ENCODE measurements at places on chromosomes 7 and 10.

DNA sequence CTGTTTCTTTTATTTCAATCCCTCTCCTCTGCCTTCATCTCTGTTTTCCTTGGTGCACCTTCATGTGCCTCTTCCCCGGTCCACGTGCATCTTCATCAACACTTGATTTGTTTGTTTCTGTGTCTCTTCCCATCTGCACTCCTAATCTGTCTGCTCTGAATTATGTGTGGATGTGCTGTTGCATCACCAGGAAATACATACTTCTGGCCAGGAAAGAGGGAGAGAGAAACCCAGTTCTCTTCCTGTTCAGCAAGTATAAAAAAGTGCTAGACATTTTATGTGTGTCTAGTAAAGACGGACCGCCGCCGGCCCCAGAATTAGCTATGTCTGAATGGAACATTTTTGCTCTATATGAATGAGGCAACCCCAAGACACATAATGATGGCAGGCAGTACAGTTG, 93.8 kb downstream of the CALD1 start:
- no peak for DNase-seq

- peak; percentile 45 for DNase-seq
Observed at GRCh38 chr7:43260980-43261878, 148.8 kb downstream of the HECW1 start.

DNA sequence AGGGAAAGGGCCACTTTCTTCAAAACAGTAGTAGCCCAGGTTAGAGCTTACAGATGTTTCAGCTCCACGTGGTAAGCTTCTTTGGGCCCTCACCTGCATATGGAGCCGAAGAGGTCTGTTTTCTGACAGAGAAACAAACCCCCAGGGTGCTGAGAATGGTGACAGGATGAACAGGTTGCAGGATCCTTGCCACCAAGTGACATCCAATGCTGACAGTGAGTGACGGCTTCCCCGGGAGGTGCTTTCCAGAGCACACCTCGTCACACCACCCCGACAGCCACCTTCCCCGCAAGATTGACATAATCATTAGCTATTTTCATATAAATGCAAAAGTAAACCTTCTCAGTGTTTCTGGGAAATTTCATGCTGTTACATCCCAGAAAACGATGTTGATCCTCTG, 109.3 kb upstream of the BTBD16 start:
- no peak for DNase-seq

DNA sequence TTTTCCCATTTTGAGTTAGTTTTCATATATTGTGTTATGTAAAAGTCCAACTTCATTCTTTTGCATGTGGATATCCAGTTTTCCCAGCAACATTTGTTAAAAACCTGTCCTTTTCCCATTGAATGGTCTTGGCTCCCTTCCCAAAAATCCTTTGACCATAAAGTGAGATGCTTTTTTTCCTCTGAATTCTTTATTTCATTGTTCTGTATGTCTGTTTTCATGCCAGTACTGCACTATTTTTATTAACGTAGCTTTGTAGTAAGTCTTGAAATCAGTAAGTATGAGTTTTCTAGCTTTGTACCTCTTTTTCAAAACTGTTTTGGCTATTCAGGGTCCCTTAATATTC, 20.0 kb downstream of the C1GALT1 start:
- DNase-seq: no peak

GRCh38 chr10:110918269-110918642, 724 bp downstream of the BBIP1 start:
- peak; percentile 57 for DNase-seq

DNA sequence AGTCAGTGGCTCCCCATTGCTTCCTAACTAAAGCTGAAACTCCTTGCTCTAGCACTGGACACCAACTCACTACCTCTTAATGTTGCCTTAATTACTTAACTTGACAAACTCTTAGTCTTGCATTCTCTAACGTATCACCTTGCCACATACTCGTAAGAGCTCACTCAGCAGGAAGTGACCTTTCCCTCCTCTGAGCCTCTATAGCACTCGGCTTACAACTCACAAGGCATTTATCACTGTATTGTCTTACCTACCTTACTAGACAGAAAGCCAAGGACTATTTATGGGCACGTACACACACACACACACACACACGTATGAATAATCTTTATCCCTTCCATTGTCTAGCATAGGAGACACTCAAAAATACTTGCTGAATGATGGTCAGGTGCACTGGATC, 21.2 kb downstream of the CEP41 start:
- no peak for DNase-seq

DNA sequence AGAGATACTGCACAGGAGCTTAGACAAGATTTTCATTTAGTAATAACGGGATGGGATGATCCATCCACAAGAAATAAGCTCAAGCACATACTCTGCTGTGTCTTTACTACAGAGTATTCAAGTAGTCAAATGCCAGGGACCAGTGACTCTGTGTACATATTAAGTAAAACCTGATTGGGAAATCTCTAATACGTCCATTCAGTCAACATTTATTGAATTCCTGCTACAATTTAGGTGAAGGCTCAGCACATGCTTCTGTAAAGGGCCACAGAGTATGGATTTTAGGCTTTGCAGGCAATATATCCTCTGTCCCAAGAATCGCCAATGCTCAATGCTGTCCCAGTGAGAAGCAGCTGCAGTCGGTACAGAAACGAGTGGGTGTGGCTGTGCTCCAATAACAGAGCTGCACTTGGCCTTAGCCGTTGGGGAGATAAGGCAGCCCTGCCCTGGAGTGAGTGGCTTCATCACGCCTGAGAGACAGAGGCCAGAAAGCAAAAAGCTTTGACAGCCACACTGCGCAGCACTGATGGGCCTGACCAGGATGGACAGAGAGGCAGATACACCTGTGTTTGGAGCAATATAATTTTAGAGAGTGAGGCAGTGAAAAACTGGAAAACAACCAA, 186.8 kb downstream of the PARD3 start:
- DNase-seq: no peak

DNA sequence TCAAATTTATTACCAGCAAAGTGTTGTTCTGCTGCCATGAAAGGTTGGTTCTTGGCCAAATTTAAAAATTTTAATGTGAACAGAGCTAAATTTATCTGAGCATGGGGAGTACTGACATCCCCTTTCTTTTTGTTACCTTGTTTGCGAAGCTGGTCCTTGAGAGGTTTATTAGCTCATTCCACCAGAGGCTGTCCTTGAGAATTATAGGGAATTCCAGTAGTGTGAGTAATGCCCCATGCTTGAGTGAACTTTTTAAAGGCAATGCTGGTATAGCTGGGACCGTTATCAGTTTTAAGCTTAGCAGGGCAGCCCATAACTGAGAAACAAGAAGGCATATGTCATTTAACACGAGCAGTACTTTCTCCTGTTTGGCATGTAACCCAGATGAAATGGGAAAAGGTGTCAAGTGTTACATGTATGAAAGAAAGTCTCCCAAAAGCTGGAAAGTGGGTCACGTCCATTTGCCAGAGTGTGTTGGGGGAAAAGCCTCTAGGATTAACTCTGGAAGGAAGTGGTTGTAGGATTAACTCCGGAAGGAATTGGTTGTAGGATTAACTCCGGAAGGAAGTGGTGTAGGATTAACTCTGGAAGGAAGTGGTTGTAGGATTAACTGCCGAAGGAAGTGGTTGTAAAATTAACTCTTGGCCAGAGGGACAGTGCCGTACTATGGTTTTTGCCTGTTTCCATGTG, 37.3 kb upstream of the AKR1C2 start:
- no peak for DNase-seq

DNA sequence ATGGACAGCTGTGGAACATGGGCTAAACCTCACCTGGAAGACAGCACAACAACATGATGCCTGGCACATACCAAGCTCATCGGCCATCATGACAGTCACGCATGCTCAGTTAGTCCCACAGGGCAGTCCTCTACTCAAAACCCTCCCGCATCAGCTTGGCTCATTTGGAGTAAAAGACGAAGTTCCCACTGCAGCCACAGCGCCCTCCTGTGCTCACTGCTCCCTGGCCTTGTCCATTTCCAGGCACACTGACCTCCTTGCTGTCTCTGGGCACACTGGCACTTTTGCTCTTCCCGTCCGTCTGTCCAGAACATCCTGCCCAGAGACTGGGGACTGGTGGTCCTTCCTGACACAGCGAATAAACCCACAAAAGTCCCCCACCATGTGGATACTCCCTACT, 66.2 kb downstream of the LARP4B start:
- no peak for DNase-seq

GRCh38 chr7:73830681-73831583, at the start of gene CLDN4:
CLDN4 (plus strand) TSS chr7:73830996; CDS start chr7:73831202, 206 bp downstream.
- no peak for DNase-seq

GRCh38 chr7:137873979-137874777, 27.4 kb upstream of the DGKI start:
- no peak for DNase-seq

DNA sequence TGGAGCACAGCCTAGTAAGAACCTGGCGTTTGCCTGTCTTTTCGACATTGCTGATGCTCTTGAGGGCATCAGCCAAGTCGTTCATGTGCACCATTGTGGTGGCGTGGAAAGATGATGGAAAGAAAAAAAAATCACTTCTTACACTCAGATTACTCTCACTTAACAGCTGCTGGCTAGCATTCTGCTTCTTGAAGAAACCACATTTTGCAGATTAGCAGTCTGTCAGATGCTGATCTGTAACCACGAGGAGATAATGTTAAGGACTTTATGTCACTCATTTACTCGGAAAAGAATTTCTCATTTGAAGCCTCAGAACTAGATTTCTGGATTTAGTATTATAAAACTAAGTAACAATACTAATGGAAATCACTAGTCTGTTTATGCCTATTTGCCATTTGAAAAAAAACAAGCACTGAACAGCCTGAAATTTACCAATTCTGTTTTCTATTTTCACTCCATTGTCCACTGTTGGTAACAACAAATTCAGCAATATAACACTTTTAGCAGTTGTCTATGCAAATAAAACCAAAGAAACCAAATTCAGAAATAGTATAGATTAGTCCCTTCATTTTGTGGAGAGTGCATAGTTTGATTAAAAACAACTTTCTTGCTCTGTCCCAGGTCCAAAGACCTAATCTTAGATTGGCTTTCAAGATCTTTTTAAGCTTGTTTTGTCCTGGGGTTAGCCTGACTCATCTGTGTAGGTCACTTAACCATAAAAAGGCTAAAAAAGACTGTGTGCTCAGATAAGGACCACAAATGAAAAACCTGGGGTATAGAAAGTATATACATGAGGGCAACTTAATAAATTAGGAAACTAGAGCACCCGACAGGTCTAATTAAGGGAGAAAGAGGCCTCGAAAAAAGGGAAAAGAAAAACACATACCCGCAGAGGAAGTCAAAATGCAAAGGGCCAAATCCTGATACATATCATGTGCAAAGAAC, 67.5 kb downstream of the NT5C2 start:
- DNase-seq: no peak

- DNase-seq: no peak
Observed at GRCh38 chr7:69564454-69565417, 33.5 kb upstream of the AUTS2 start.

GRCh38 chr10:98852686-98853085, 383.0 kb downstream of the HPSE2 start:
- DNase-seq: no peak

DNA sequence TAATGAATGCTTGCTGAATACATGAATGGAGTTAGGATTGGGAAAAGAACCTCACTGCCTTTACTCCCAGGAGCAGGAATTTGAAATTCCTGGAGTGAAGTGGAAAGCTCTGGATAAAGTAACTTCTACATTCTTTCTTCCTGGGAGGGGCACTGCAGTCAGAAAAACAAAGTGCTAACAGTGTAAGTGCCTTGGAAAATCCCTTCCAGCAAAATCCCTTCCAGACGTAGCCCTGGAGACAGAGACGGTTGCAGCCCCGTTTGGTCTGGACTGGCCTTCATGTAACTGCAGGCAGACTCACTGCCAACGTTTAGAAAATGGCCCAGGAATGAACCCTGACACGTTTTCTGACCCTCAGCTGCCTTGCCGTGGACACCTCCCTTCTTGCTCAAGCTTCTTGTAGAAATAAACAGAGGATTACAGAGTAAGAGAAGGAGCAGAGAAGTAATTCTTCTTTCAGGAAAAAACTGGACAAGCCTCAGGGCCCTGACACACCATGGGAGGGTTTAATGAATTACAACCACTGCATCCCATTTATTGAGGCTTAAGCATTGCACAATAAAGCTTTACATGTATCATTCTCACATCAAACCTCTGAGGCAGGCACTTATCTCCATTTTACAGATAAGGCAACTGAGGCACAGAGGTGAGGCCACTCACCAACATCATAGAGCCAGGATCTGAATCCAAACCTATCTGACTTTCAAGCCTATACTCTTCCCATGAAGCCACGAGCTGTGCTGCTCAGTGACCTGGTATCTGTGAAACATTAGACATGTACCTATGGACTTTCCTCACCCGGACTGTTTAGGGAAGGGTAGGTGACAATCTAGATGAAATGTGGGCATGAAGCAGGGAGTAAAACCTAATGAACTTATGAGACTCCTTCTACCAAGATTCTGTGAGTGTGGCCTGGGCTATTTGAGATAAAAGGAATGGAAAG, 7.8 kb downstream of the ITPRIP start:
- no peak for DNase-seq

- DNase-seq: no peak
Observed at GRCh38 chr7:103010211-103010610, 64.4 kb downstream of the FBXL13 start.

- no peak for DNase-seq
Observed at GRCh38 chr7:151513133-151513532, 6.6 kb downstream of the RHEB start.

DNA sequence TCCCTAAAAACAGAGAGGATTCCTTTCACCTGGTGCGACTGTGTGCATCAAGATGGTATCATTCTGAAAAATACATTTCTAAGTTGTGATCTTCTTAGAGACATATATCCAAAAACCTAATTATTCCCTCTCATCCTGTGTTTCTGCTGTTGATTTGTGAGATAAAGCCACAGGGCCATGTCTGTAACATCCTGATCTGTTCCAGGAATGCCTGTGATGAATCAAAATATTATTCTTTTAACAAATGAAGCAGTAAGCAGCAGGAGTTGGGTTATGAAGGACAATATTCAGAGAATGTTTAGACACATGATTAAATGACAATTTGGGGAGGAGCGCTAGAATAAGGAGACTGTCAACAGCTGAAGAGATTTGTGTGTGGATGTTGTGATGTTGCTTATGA, 731.4 kb downstream of the KCNMA1 start:
- DNase-seq: no peak

DNA sequence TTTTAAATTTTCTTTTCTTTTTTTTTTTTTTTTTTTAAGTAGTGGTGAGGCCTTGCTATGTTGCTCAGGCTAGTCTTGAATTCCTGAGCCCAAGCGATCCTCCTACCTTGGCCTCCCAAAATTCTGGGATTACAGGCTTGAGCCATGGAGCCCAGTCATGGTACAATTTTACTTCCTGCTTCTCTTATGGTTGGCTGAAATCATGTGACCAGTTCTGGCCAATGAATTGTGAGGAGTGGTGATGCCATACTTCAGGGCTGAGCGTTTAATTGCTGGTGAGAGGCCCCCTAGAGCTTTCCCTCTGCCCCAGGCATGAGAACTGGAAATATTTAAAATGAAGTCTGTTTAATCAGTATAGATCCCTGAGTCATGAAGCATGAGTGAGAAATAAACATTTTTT, 22.2 kb upstream of the BAIAP2L1 start:
- DNase-seq: no peak

- no peak for DNase-seq
Observed at GRCh38 chr10:96910488-96911395, 78.6 kb downstream of the LCOR start.
